Globus pallidus (tissue), 1 donor: ENCODE measurements at places on chromosomes 3 and 15.

GRCh38 chr3:126155280-126155640 is 25.1 kb downstream of the ALDH1L1 start:
- DNase-seq = no peak

- DNase-seq = no peak
These were observed 79.0 kb downstream of the ERC2 start for GRCh38 chr3:56389183-56389830.

- DNase-seq = no peak
These were observed 47.1 kb downstream of the FAH start for GRCh38 chr15:80199869-80200268.

- no peak for DNase-seq
These were observed 26.9 kb downstream of the MAP1A start for GRCh38 chr15:43544266-43544665.

DNA sequence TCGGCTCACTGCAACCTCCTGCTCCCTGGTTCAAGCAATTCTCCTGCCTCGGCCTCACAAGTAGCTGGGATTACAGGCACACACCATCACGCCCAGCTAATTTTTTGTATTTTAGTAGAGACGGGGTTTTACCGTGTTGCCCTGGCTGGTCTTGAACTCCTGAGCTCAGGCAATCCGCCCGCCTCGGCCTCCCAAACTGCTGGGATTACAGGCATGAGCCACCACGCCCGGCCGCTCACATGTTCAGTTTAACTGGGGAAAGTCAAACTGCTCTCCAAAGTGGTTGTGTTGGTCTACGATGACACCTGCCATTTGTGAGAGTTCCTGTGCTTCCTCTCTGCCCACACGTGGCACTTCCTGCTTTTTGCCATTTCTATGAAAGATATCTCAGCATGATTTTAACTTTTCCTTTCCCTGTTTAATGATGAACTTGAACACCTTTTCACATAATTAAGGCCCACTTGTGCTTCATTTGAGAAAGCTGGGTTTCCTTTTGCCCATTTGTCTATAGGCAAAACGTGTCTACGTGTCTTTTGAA is 877 bp upstream of the GP5 start:
- DNase-seq = no peak

DNA sequence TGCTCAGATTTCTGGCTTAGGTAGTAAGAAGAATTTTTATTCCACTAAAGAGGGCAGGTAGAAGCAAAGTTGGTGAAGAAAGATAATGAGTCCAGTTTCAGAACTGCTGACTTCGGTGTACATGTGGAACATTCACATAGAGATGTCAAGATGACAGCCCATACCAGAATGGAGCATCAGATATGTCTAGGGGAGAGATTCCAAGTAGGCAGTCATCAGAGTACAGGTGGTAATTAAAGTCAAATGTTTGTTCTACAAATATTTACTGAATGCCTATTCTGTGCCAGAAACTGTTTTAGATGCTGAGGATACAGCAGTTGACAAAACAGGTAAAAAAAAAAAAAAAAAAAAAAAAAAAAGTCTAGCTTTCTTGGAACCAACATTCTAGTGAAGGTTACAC is 81.9 kb downstream of the FGF12 start:
- no peak for DNase-seq

DNA sequence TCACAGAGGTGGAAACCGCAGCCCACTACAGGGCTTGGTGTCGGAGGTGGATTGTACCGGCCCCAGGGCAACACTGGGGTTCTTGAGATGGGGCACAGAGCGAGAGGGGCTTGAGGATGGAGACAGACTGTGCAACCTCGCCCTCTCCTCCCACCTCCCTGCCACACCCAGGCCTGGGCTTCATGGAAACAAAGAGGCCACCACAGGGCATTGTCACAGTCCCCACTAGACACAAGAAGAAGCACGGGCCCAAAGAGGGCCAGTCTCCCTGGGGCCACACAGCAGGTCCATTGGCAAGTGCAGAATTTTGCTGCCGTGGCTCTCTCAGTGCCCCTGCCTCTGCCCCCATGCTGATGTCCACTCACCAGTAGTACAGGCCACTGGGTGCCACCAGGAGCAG is 4.1 kb upstream of the CALML4 start:
- DNase-seq = no peak

DNA sequence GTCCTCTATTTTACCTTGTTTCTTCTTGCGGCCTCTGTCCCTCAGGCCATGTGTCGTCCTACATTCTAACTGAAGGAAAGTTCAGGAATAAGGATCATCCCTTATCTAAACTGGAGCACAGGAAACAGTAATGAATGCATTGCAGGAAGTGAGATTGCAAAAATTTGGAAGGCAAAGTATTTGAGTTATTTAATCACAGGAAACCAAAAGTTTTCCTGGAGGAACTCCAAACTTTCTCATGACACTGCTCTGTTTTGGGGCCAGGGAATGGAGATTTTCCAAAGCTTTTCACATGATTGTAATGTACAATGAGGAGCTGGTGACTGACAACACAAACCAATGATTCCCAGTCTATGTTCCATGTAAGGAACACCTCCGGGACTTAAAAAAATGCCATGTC is 57.8 kb upstream of the PLSCR4 start:
- DNase-seq = no peak
